ENCODE measurements at places on chromosomes 7 and 10.

GRCh38 chr10:119199231-119199992, 8.0 kb upstream of the GRK5 start:
- peak; percentile 89 for DNase-seq

- DNase-seq = no peak
These were observed 15.4 kb downstream of the MYPN start for GRCh38 chr10:68124718-68125117.

DNA sequence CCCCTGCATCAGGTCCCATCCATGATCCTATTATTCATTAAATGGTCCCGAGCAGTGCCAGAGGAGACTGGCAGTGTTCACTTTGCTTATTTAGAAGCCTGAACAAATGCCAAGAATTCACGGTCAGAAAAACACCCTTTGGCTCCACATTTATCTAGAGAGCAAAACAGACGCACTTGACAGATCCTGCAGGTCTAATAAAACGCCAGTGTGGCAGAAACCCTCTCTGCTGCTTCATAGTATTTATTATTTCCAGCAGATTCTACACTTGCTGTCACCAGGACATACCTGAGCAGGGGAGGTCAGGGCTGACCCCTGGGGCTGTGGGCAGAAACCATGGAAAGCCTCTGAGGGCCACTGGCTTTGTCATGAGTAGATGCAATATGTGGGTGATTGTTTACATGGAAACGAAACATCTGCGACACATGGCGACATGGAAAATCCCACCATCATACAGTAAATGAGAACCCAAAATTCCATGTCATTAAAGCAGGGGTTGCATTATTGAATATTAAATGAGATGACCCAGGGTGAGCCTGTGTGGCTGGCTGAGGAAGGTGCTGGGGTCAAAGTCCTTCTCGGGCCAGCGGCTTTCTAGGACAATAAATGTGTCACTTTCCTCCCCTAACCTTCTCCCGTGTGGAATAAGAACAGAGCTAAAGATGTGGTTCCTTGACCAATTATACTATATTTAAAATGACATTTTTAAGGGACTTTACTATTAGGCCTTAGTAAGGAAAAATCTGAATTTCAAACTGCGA, 205.9 kb upstream of the SVIL start:
- DNase-seq = no peak

DNA sequence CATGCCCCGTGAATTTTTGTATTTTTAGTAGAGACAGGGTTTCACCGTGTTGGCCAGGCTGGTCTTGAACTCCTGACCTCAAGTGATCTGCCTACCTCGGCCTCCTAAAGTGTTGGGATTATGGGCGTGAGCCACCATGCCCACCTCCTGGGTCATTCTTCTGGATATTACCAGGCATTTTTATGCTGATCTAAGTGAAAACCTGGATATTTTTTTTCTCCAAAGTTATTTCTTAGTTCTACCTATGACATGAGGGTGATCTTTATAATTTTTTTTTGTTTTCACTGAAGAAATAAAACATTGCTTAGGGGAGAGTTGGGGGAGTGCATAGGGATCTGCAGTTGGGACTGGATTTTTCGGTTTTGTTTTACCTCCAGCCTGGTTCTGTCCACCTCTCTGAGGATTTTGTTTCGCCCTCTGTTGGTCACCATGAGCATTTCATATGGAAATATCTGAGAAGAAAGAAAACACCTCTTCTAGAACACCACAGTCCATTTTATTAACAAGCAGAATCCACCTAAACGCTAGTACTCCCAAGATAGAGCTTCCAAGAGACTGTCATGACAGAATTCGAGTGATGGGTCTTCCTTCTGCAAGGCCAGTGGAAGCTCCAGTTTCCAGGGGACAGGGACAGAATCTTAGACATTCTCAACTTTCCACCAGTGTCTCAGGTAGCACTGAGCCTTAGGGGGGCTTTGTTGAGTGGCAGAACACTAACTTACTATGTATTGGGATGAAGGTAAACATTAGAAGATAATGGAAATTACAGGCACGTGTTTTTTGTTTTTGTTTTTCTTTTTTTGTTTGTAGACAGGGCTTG, 33.4 kb upstream of the AFAP1L2 start:
- DNase-seq = peak; percentile 26

GRCh38 chr10:12783293-12783692, 218.2 kb downstream of the CCDC3 start:
- DNase-seq = no peak

DNA sequence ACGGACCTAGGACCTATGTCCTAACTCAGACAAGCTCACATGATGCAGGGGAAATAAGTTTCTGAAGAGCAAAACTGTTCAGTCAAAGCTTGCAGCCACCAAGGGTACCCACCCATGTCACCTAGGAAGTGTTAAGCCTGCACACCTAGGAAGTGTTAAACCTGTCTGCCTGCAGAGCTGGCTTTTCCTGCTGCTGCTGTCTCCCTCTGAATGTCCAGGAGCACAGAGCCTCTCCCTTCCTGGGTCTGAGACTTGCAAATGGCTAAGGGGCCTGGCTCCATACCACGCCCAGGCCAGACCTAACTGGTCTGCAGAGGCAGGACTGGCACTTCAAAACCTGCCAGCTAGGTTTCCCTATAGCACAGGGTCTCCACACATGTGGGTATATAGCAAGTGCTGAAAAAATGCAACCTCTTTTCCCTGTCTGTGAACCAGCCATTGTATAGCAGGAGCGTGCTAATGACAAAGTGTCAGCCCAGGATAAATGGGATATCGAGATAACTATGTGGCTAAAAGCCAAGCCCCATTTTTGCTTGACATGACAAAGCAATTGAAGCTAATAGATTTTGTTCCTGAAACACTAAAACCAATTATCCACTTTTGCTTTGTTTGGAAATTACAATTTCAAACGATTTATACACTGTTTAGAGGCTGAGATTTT, 1.5 kb downstream of the GDF2 start:
- no peak for DNase-seq

GRCh38 chr7:3730276-3730675, 429.2 kb downstream of the SDK1 start:
- DNase-seq = no peak

DNA sequence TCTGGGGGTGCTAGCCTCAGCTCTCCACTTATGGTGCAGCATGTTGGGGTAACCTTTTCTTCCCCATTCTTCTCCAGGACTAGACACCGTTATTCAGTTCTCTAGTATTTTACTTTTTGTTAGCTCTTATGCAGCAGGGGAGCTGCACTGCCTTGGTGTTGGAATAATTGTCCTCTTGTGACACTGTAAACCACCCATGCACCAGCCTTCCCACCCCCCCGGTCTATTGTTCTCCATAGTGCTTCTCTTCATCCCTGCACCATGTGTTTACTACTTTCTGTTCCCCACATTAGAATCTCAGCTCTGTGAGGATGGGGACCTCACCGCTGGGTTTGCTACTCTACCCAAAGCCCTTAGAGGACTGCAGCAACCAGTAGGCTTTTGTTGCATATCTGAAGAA, 230.7 kb downstream of the RPS24 start:
- no peak for DNase-seq

DNA sequence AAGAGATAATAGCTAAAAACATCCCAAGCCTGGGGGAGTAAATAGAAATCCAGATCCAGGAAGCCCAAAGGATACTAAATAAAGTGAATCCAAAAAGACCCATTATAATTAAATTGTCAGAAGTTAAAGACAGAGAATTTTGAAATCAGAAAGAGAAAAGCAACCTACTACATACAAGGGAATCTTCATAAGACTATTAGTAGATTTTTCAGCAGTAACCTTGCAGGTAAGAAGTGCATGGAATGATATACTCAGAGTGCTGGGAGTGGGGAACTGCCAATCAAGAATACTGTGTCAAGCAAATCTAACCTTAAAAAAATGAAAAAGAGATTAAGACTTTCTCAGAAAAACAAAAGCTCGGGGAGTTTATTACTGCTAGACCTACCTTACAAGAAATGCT, 13.2 kb upstream of the GIMAP1 start:
- no peak for DNase-seq

DNA sequence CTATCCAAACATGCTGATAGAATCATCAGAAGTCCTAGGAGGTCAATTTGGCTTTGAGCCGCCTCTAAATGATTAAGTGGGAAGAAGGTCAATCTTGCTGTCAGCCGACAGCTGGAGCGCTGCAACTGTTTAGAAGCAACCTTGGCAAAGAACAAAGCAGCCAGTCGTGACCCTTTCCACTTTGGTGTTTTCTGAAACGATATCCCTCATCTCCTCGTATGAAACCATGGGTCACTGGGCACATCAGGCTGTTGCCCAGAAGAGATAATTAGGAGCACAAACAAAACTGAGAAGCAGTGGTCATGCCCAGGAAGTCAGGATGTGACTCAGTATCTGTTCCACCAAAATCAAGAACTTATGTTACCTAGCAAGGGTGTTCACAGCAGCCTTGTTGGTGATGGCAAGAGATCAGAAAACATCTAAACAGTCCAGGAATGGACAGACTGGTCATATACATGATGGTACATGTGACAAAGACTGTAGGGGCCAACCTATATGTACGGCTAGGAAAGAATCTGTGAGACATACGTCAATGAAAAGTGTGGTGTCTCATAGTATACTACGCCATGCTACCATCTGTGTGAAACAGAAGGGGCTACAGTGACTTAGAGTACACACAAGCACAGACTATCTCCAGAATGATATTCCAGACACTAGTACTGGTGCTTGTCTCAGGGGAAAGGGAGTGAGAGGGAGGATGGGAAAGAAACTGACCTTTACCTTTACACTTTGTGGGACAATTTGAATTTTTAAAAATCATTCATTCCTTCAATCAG, 22.4 kb downstream of the STN1 start:
- peak; percentile 73 for DNase-seq

DNA sequence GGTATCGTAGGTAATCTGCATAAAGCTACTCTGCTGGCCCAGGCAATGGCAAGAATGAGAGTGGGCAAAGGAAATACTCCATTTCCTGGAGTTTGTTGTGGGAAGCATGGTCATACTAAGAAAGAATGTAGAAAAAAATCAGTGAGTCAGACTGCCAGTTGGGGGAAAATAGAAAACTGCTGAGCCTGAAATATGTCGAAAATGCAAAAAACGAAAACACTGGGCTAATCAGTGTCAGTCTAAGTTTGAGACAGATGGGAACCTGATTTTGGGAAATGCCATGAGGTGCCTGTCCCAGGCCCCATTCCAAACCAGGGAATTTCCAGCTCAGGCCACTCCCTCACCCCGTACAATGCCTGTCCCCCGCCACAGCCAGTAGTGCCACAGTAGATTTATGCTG, 150.0 kb downstream of the ZNF33B start:
- peak; percentile 37 for DNase-seq

GRCh38 chr10:132574783-132575319, 37.3 kb downstream of the INPP5A start:
- DNase-seq = peak; percentile 43

GRCh38 chr7:16207321-16207720, 214.0 kb downstream of the CRPPA start:
- no peak for DNase-seq

DNA sequence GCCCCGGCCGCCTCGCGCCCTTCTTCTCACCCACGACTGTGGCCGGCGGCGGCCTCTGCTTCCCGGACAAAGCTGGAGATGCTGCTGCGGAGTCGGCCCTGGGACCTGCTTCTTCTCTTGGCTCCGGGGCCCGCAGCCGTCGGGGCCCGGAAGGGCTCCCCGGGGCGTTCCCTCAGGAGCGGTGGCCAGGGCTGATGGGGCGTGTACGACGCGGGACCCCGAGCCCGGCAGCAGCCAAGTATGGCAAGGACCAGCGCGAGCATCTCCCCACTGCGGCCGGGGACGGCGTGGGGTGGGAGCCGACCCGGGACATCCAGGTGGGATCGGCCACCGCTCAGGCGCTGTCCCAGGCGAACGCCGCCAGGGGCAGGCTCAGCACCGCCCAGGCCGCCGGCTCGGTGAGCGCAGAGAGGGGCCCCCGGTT, 27.6 kb upstream of the BMS1 start:
- DNase-seq = no peak
